Retina (tissue), 1 donor: ENCODE measurements at places on chromosomes 7 and 10.

DNA sequence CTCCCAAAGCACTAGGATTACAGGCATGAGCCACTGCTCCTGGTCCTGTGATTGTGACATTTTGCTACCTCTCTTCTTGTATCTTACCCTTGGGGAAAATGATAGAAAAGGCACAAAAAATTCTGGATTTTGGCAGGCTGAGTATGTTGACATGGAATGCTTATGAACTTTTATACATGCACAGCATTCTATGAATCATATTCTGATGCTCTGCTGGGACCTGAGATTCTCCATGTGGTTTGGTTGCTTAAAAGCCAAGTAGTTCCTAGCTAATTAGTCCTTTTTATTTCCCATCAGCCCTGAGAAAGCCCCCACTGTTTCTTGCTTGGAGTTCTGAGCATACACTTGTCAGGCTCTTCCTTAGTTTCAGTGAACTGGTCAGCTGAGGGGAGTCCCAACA lies 8.3 kb upstream of the KAZALD1 start:
- no peak for DNase-seq

DNA sequence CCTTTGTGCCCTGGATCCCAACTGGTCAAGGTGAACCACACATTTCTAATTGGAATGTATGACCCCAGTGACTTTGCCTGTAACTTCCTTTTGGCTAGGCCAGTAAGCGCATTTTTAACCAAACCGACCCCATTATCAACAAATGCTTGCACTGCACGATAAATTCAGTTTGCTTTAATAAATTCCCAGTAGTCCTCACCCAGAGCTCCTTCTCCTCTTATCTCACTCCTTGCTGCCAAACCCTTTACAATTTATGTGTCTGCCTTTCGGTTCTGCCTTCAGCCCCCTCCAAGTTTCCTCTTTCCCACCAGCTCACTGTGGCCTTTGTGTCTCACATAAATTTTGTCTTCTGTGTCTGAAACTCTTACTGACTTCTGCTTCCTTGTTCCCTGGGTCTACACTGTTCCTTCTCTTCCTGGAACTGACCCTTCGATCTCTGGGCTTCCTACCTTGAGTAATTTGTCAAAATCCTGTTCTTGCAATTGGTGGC lies 59.0 kb downstream of the TBXAS1 start:
- DNase-seq: no peak

DNA sequence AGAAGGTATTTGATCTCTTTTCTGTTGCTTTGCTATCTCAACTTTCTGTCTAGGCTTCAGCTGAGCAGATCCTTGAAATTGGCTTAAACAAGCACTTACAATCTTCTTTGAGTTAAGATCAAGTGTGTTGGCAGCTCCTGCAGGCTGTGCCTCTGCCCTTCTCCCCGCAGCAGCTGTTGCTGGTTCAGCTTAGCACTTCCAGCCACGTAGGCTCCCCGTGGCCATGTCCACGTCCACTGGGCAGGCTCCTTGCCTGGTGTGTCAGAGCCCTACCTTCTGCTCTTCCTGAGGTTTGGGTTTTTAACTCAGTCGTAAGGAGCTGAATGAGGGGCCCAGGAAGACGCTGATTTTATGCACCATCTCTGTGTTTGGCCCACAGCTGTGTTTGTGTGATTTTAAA lies 47.2 kb downstream of the CAMK1D start:
- DNase-seq: no peak

GRCh38 chr7:110590415-110590814 lies 500.5 kb upstream of the LRRN3 start:
- no peak for DNase-seq

DNA sequence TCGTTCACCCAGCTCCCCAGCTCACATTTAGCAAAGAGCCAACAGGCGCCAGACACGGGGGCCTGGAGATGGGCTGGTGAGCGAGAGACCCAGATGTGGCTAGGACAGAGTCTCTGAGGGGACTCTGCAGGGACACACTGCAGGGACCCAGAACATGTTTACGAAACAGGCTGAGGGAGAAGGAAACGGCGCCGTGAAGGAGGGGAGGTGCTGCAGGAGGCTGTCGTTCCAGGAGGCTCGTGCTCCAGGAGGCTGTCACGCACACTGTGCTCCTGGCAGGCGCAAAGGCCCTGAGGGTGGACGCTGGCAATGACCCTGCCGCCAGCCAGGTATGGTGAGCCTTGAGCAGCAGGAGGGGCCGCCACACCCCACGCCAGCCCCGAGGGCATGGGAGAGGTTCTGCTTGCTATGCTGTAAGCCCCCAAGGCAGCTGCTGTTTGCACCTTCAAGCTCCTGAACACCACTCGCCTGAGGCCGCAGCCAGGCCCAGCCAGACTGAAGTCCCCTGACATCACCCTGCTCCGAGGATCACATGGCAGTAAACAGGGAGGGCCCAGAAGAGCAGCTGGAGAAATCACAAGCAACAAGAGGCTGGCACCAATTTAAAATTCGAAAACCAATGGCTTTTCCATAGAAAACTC lies 27.3 kb downstream of the ADAP1 start:
- DNase-seq: no peak

DNA sequence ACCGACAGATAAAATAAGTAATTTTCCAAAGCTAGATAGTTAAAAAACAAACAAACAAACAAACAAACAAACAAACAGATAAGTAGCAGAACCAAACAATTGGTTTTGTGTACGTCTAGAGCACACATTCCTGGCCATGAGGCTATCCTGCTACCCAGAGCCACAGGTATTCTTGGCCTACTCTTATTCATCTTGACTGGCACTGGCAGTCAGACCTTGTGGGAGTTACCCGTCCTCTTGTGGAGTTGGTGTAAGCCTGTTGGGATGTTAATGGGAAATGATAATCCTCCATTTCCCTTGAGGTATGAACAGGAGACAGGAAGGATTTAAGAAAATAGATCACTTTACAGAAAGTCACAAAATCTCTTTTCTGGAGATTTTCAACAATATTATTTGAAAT lies 142.4 kb upstream of the MEOX2 start:
- DNase-seq: no peak

DNA sequence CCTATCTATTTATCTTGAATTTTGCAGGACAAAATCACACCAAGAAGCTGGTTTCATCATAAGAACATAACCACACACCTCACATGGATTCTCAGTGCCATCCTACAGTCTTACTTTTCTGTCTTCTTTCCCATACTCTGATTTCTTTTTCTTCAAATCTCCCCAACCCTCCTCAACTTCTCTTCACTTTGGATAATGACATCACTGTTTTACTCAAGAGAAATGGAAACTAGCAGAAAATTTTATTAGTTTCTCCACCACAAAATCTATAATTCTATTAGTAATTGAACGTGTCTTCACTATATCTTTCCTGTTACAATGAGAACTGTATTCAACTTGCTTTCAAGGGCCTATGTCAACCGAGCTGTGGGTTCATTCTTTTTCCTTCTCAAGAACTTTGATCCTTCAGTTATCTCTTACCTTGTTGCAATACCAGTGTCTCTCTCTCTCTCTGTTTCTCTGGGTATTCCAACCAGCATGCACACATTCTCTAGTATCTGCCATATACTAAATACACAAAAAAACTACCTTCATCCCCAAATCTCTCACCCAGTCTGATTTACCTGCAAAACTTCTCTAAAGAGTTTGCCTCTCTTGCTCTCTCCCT lies 35.4 kb upstream of the FAM3C start:
- no peak for DNase-seq

DNA sequence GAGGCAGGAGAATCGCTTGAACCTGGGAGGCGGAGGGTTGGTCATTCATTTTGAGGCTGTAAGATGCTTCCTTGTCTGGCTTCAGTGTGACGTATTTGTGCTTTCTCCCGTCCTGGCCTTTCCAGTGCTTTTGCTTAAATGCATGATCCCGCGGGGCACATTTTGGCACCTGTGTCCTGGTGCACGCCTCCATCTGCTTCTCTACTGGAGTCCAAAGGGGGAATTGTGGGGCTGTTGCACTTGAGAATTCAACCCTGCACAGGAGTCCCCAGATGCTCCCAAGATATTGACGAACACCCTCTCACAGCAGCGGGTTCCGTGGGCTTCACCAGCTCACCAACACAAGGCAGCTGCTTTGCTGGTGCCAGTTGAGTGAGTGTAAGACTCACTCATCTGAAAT lies 10.3 kb upstream of the LRRC27 start:
- no peak for DNase-seq

DNA sequence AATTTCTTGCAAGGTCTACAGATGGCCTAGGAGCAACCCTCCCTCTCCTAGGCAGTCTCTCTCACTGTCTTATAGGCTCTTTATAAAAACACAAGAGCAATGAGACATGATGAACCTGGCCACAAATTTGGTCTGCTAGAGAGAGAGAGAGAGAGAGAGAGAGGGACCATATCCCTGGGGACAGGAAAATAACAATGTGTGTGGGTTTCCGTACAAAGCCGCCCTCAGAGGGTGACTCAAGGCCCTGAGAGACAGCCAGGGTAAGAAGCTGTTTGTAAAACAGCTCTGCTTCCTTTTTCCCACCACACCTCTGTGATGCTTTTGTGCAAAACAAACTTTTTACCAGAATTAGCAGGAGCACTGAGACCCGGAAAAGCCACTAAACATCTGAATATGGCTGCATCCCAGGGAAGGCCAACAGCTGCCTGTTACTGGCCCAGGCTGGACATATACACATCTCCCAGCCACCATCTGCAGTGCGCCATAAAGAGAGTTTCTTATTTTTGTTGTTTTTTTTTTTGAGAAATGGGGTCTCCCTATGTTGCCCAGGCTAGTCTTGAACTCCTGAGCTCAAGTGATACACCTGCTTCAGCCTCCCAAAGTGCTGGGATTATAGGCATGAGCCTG lies 18.4 kb downstream of the GIMAP5 start:
- no peak for DNase-seq

DNA sequence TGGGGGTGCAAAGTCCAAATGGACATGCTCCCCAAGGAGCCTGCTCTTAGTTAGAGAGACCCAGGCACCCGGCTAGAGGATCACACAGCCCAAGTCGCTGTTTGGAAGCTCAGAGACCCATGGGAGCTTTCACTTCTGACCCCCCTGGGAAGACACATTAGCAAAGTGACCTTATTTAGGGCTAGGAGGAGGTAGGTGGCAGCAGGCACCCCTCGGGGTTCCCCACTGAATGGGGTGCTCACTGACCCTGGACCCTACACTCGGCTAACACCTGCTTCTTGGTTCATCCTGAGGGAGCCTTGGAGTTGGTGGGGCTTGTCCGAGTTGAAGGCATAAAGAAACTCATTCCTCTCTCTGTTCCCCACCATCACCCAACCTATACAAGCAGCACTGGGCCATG lies 27.1 kb upstream of the HABP2 start:
- DNase-seq: no peak

DNA sequence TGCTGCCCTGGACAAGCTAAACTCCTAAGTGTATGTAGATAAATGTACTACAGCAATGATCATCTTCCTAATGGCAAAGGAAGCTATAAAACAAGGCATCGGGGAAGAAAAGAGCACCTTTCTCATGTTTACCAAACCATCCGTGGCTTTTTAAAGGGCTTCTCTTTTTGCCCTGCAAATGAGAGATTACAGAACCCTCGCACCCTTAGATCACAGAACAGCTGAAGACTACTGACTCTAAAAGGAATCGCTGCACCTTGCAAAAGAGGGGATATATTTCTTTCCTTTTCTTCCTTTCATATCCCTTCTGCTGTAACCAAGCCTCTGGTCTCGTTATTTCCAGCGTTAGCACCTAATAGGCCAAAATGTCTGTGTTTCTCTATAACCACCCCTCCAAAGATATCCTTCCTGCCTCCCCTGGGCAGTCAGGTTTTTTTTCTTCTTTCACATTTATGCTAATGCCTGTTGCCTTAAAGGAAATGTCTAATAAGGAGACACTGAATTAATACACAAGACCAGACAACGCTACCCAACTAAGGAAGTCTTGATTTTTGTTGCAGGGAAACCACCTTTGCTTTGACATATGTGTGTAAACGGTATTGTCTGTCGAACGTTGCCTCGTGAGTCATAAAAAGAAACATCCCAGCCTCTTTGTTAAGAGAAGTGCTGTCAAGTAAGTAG lies 10.5 kb downstream of the ST8SIA6 start:
- DNase-seq: no peak

GRCh38 chr10:22832851-22833250 lies 95.0 kb upstream of the ARMC3 start:
- no peak for DNase-seq

GRCh38 chr7:143462045-143462444 lies 15.6 kb upstream of the TAS2R41 start:
- no peak for DNase-seq

GRCh38 chr10:90912854-90913479 lies 7.9 kb downstream of the ANKRD1 start:
- DNase-seq: no peak

- DNase-seq: no peak
Observed at GRCh38 chr10:49094646-49095045, 20.7 kb downstream of the VSTM4 start.

DNA sequence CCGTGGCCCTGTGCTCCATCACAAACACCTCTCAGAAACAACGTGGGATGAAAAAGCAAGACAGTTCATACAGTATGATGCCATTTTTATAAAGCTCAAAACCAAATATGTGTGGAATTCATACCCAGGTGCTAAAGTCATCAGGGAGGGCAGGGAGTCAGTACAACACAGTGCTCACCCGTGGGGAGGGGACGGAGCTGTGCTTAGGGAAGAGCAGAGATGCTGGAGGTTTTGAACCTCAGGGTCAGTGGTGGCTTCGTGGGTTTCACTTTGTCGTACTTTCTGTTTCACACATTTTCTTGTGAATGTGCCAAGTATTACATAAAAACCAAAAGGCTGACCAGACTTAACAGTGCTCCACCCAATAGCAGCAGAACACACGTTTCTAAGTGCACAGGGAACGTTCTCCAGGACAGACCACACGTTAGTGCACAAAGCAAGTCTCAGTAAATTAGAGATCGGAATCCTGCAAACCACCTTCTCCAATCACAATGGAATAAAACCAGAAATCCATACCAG lies 21.2 kb downstream of the ZMIZ2 start:
- no peak for DNase-seq

DNA sequence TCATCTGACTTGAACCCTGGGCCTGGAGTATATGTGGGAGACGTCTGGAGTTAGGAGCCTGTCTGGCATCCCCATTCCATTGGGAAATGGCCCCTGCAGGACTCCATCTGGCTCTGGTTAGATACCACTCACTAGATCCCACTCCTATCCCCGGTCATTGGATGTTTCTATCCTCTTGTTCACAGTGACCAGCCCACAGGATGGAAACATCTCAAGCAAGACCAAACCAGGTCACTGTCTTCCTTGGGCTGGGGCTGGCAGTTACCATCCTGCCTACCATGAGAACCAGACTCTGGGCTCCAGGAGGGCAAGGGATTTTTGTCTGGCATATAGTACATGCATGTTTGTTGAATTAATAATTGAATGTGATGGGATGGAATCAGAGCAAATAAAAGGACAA lies 415.7 kb downstream of the GRID1 start:
- DNase-seq: no peak

- DNase-seq: peak; percentile 94
Observed at GRCh38 chr10:119028900-119029612, 458 bp upstream of the NANOS1 start.

GRCh38 chr10:514137-514671 lies 175.3 kb downstream of the DIP2C start:
- peak; percentile 58 for DNase-seq

GRCh38 chr7:19392246-19392645 lies 247.0 kb upstream of the FERD3L start:
- DNase-seq: no peak

GRCh38 chr10:115022733-115023132 lies 70.4 kb upstream of the ATRNL1 start:
- peak; percentile 42 for DNase-seq
